GM12864 (cell line): ENCODE measurements at places on chromosomes 3 and 15.
A peak's percentile ranks its signal among the peaks of the same experiment; 100 is the strongest.

DNA sequence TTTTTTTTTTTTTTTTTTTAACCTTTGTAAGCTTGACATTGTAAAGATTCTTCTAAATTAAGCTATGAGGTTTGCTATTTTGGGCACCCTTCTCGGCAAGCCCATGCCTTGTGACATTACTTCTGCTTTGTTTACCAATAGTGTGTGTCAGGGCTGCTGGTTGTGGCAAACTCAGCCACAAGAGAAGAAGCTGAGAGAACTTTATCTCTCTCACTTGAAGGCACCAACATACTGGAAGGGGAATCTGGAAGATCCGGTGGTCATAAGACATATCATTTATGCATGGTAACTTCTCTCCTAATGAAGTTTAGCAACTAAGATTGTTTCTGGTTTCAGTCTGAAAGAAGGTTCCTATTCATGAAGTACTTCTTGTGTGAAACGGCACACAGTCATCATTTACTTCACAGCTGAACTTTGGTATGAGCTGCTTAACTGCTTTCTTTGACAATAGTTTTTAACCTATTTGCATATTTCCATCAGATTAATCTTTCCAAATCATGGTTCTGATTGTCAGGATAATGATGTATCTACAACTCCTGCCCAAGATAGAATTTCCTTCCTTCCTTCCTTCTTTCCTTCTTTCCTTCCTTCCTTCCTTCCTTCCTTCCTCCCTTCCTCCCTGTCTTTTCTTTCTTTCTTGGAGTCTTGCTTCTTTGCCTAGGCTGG lies 189.3 kb downstream of the NFKBIZ start:
- DNase-seq: peak; percentile 76

GRCh38 chr3:12743583-12743982 lies 15.5 kb downstream of the TMEM40 start:
- no peak for DNase-seq

DNA sequence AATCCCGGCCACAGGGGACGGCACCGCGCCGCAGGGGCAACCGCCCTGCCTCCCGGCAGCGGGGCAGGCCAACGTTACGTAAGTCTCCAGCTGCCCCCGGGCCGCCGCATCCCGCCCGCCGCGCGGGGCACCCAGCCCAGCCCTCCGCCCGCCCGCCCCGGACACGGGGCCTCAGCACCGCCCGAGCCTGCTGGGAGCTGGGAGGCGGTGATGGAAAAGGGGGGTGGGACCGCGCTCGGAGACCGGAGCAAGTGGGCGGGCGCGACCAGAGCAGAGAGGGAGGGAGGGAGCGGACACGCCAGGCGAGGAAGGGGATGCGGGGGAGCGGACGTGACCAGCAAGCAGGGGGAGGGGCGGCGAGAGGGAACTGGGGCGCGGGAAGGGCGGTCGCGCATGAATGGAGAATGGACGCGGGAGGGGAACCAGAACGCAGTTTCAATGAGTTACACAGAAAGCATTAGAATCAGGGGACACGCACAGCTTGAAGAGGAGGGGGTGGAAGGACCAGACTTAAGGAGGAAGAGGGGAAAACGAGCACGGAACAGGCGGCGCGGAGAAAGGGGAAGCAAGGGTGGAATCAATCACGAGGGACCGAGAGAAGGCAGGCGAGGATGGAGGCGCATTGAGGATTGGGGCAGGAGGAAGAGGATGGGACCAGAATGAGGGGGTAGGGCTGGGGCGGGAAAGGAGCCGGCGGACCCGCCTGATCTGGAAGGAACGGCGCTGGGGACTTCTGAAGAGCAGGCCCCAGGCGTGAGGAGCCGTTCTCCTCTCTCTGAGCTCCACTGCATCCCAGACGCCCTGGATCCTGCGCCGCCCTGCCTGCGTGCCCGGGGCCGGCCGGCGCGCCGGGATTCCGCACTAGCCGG lies 559 bp downstream of the PKM start:
- peak; percentile 60 for DNase-seq

GRCh38 chr3:186038360-186038759 lies 70.5 kb downstream of the ETV5 start:
- DNase-seq: no peak
